Activated CD8-positive, alpha-beta memory T cell treated with anti-CD3 and anti-CD28 coated beads for 1 hour (primary cell): ENCODE measurements at places on chromosomes 11 and 22.

DNA sequence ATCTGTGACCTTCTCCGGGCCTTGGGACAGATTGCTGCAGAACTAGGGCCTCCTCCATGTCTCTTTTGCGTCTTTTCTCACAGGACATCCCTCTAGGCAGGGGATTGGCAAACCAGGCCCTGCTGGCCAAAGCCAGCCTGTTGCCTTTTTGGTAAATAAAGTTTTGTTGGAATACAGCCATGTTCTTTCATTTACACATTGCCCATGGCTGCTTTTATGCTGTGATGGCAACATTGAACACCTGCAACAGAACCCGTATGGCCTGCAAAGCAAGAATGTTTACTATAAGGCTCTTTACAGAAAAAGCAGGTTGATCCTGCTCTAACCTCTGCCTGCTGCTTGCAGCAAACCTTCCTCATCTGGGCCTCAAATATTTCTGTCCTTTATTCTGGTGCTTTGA lies 56.8 kb upstream of the B3GAT1 start:
- no peak for DNase-seq

- DNase-seq, result no peak
Measured at GRCh38 chr11:28566339-28567089, 458.3 kb downstream of the METTL15 start.

DNA sequence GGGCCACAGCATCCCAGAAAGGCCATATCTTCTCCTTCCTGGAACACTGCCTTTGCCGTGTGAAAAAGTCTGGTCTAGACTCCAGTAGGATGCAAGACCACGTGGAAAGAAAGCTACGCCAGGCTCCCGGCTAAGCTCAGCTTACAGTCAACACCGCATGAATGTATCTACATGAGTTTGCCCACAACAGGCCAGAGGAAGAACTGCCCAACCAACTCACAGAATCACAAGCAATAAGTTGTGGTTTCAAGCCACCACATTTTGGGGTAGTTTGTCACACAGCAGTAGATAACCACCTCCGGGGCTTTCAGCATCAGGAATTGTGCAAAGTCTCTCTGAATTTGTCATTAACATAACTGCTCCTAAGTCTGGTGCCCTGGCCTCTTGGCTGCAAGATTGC lies 27.3 kb downstream of the HSPA8 start:
- no peak for DNase-seq

- no peak for DNase-seq
Measured at GRCh38 chr11:7060868-7061267, 27.9 kb upstream of the RBMXL2 start.

GRCh38 chr11:128469220-128469619 lies 118.1 kb downstream of the ETS1 start:
- no peak for DNase-seq

DNA sequence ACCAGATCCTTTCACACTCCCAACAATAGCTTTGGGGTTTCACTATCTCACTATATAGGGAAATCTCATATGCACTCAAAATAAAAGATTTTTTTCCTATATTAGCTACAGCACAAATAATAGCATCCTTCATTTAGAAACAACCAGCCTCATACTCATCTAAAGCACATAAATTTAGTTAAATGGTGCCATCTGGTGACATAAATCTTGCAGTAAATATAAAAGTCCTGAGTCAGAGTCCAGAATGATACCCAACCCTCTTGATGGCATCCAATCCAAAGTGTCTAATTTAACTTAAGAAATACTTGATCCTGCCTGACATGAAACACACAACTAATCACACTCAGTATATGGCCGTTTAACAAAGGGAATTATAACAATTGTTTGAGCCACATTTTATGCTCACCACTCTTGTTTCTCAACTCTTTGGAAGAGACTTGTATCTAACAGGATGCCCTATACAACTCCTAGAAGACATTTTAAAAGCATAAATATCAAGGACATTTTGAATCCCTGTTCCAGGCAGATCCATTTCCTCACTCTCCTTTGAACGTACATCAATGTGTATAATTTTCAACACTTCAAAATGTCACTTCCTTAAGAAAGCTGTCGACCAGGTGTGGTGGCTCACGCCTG lies 36.2 kb downstream of the DLG2 start:
- no peak for DNase-seq
